AG10803 (cell line): ENCODE measurements at places on chromosomes 1 and 21.

DNA sequence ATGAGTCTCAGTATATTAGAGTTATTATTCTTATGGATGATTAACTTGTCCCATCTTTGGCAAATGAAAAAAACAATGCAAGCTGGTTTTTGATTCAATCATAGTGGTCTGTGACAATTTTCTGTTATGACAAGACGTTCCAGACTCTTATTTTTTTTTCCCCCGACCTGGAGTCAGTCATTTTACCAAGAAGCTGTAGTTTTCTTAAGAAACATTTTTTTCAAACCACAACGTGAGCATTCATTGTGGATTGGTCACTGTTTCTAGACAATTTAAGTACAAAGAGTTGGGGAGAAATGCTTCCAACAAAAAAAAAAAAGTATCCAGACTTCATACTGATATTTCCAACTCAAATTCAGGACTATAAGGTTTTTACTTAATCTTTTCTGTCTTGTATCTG, 8.0 kb upstream of the ANGPTL3 start:
- DNase-seq: peak; percentile 29

DNA sequence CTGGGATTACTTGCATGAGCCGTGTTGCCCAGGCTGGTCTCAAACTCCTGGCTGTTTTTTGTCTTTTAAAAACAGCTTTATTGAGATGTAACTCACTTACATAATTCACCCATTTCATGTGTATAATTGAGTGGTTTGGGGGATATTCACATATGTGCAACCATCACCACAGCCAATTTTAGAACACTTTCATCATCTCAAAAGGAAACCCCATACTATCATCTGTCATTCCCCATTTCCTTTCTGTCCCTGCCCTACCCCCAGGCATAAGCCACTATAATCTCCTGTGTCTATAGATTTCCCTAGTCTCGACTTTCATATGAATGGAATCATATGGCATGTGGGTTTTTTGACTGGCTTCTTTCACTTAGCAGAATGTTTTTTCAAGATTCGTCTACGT, 43.3 kb downstream of the GPR137B start:
- DNase-seq: no peak

DNA sequence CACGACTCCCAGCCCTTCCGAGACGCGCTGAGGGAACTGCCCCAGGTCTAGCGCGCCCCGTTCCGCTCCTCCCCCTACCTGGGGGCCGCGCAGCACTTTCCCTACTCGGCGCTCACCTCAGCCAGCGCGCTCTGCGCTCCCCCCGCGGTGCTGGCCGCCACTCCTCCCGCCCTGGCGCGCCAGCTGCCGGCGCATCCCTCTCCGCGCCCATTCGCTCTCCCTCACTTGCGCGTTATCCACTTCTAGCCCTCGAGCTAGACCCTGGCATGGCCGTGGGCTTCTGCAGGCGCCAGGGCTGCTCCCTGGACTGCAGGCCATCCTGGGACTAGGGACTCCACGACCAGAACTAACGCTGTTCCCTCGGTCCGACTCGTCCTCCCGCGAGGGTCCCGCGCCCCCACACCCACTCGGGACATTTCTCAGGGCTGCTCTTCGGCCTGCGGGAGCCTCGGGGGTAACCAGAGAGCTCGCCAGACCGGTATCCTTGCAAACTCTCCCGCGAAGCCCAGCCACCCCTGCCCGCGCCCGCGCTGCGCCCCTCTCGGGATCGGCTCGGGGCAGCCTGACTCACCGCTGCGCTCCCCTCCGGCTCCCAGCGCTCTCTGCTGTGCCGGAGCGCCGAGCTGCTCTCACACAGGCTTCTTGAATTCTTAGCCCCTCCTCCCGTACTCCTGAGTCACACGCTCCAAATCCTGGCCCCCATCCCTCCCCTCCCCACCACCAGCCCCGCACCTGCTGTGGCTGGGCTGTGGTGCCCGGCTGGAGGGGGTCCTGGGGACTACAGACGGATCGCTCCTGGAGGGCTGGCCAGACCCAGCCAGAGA, at the start of gene NGF:
Gene NGF (minus strand): TSS at position 617 of the 824 bp plus-strand sequence. CDS start 51,454 bp downstream, outside the sequence.
- peak; percentile 79 for DNase-seq

GRCh38 chr1:2951856-2952255, 69.4 kb upstream of the ACTRT2 start:
- DNase-seq: no peak

DNA sequence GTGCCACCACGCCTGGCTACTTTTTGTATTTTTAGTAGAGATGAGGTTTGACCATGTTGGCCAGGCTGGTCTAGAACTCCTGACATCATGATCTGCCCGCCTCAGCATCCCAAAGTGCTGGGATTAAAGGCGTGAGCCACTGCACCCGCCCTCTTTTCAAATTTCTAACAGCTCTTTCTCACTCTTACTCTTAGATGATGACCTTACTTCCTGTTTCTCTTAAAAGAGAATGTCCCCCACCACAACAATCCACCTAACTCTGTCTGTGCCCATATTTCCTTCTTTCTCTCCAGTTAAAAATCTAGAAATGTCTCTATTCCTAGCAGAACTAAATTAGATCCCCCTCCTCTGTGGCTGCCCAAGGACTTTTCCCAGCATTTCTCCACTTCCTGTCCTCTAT, 46.6 kb upstream of the RGS2 start:
- no peak for DNase-seq

GRCh38 chr1:245589906-245590305, 435.1 kb downstream of the KIF26B start:
- no peak for DNase-seq

- no peak for DNase-seq
Observed at GRCh38 chr1:67174716-67175284, 8.5 kb downstream of the IL23R start.

DNA sequence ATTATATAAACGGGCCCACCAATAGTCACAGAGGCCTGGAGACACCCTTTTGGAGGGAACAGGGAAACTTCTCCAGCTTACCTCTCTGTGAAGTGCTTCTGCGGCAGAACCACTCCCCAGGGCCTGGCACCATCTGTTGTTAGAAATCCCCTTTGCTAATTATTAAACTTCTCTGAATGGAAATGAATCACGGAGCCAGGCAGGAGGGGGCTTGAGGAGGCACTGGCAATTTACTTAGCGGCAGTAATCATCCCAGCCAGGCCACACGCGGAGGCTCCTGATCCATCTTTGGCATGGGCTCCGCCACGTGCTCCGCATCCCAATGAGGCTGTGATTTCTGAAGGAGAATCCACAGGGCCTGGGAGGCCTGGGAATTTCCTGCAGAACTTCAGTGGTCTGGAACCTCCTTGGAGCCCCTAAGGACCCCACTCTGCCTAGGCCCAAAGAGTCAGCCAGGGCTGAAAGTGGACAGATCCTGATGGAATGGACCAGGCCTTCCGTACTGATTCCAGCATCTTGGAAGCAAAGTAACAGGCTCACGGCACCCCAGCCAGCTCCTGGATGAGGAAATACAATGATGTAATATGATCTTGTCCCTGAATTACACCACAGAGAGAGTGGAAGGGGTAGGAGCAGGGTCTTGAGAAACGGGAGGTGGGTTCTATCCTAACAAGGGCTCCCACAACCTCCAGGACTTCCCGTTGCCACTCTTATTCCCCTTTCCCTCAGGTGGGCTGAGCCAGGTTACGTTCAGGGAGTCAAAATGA, 62.3 kb downstream of the GRIK3 start:
- DNase-seq: no peak

- no peak for DNase-seq
Observed at GRCh38 chr1:72111662-72112061, 170.7 kb downstream of the NEGR1 start.

DNA sequence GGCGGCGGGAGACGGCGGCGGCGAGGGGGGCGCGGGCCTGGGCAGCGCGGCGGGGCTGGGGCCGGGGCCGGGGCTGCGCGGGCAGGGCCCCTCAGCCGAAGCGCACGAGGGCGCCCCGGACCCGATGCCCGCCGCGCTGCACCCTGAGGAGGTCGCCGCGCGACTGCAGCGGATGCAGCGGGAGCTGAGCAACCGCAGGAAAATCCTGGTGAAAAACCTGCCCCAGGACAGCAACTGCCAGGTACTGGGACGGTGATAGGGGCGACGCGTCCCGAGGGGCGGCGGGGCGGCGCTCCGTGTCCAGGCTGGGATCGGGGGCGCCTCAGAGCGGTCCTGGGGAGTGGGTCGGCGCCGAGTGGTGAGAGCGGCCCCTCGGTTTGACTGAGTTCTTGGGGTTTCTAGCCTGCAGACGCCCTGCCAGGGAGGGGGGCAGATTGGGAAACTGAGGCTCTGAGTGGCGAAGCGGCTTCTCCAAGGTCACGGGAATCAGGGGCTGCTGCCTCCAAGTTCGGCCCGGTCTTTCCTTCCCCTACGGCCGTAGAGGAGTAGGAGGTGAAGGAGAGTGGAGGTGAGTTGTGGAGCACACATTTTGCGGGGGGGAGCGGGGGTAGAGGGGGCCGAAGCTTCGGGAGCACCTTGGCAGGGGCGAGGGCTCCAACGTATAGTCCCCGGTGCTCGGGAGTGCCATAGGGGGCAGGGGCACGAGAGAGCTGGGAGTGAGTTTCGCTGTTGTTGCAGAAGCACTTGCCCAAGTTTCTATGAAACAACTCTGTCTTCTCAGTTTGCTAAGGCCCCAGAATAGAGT, 508 bp downstream of the RAVER2 start:
- DNase-seq: peak; percentile 40

DNA sequence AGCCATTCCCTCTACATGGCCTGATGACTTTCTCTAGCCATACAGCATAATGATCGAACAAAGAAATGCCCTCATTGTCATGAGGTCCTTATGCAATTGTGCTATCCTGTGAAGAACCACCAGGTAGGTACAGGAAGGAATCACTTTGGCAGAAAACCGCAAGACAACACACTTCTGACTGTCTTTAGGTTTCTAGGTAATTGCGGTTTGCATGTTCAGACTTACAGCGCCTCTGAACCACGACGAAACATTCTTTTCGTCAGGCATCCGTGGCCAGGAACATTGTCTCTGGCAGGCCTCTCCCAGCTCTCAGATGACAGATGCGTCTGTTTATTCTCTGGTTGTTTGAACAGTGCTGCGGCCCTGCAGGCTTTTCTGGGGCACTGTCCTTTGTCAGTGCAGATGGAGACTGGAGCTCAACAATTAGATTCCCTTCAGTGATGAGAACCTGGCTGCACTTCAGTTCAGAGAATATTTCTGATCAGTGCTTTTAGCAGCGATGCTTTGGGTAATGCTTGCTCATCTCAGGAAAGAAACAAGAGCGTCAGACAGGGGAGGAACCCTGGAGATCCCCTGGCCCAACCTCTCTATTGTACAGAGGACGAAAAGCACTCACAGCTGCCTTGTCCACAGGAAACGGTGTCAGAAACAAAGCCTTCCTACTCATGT, 63.4 kb downstream of the B3GALT5 start:
- DNase-seq: peak; percentile 51

DNA sequence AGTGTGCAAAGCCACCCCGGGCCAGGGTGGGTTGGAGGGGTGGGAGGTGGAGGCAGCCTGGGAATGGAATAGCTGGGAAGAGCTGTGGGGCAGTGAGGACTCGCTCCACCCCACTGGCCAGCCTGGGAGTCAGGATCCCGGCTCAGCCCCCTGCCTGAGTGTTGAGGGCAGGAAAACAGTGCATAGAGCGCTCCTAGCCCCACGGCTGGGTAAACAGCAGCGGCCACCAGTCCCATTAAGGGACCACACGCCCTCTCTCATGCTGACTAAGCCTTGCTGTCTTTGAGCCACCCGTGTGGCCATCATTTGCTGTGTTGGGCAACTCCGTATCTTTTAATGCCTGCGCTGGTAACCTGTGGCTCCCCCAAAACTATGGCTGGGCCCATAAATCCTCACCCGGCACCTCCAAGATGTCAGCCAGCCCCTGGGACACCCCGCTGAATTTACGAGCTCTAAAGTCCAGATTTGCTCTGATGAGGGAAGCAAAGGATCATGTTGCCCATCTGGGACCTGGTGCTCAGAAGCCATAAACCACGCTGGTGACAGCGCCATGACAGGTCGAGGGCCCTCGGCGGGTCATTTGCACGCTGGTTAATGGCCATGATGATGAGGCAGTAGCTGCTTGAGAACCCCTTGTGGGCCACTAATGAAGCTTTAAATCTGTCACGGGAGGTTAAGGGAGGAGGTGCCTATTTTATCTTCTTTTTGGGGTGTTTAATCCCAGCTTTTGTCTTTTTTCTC, 34.9 kb downstream of the SYF2 start:
- DNase-seq: no peak

DNA sequence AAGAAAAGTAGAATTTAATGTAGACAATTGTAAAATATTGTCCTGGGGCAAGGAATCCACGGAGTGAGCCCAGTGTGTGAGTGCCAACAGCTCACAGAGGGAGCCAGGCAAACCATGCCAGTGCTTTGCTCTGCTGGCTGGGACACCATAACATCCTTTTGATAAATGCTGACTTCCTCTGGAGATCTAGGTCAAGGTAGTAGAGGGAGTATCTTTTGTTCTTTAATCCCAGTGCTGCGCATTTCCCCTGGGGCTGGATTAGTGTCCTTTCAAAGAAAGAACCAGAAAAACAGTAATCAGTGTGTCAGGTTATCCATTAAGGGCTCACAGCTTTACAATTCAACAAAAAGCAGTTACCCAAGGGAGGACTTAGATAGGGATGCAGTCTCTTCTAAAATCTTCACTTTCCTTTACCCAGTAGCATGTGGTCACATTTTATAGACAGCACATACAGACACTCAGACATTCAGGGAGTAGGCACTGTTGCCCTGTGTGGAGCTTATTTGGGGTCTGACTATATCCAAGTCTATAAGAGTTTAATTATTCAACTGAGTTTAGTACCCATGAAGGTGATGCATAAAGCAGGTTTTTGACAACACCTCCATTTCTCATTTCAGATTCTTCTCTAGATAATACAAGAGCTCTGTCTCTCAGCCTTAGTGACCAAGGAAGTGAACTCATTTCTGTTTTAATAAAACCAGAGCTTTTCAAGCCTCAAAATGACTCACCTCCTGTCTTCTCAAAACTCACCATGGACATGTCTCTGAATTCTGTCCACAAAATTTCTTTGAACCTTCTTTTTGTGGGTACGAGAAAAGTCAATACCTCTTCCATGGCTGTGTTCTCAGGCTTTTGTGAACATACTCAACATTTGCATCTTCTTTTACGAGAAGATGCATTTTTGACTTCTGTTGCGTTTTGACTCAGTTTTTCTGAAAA, 215.3 kb downstream of the BRINP2 start:
- DNase-seq: peak; percentile 3

GRCh38 chr1:91730801-91731732, 154.9 kb downstream of the TGFBR3 start:
- DNase-seq: peak; percentile 75

- DNase-seq: no peak
Observed at GRCh38 chr1:13832536-13832935, 132.5 kb downstream of the PRDM2 start.

- DNase-seq: no peak
Observed at GRCh38 chr1:99680270-99680669, 34.4 kb downstream of the PALMD start.

- no peak for DNase-seq
Observed at GRCh38 chr1:33738536-33738935, 125.3 kb upstream of the HMGB4 start.
